Caco-2 (cell line): ENCODE measurements at places on chromosomes 3 and 15.

GRCh38 chr15:70095408-70096214 lies 2.1 kb downstream of the TLE3 start:
- peak; percentile 87 for DNase-seq

- no peak for DNase-seq
Observed at GRCh38 chr15:62611002-62611401, 431.5 kb upstream of the TPM1 start.

DNA sequence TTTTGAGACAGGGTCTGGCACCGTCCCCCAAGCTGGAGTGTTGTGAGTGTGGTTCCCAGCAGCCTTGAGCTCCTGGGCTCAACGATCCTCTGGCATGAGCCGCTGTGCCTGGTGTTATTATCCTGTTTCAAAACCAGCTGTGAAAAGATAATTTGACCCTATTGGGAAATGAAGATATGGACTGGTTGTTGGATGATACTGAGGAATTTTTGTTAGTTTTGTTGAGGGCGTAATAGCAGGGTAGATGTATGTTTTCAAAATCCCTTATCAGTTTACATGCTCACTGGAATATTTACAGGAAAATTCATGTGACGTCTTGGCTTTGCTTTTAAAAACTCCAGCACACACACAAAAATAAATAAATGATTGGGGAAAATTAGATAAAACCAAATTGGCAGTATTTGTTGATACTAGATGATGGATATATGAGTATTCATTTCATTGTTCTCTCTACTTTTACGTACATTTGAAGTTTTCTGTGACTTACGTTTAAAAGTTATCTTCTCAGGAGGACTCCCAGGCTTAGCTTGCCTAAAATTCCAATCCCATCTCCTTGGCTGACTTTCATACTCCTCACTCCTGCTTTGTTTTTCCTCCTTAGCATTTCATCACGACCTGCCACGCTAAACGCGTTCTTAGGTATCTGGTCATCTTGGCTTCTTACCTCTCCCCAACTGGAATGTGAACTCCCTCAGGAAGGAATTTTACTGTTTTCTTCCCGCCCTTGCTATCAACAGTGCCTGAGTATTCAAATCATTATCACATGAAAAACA lies 56.8 kb upstream of the TFRC start:
- no peak for DNase-seq

DNA sequence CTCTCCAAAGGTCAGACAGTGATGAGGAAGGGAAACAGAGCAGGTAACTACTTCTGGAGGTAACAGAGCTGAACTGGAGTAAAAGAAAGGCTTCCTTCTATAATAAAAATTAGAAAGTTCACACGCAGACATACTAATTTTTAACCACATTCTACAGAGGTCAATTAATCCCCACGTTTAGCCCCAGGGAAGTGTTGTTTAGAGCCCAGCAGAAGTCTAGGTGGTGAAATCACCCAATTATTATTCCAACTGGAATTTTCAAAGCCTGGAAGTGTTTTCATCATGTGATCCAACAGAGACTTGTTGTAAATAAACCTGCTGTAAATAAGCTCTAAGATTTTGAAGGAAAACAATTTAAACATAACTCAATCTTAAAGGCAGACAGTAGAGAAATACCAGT lies 6.8 kb downstream of the ALDH1A2 start:
- DNase-seq = no peak

- no peak for DNase-seq
Observed at GRCh38 chr3:136456196-136456595, 206.1 kb downstream of the PCCB start.

- DNase-seq = no peak
Observed at GRCh38 chr3:14170531-14171159, 7.8 kb downstream of the XPC start.

DNA sequence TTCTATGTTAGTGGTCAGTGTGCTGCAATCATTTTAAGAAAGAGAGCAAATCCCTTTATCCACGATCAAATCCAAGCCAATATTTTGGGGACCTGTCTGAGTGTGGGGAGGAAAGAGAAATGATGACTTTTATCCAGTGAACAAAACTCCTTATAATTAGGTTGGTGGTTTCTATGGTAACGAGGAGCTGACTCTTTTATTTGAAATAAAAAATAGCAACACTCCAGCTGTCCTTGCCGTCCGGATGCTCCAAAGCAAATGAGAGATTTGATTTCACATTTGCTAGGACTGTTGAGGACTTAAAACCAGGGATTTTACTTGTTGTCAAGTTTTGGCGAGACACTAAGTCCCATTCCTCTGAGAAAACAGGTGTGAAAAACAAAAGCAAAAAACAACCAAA lies 154.0 kb upstream of the PRICKLE2 start:
- DNase-seq = no peak

- no peak for DNase-seq
Observed at GRCh38 chr3:30675006-30675405, 68.6 kb downstream of the TGFBR2 start.

- DNase-seq = no peak
Observed at GRCh38 chr3:39267631-39268548, 11.9 kb downstream of the CX3CR1 start.

DNA sequence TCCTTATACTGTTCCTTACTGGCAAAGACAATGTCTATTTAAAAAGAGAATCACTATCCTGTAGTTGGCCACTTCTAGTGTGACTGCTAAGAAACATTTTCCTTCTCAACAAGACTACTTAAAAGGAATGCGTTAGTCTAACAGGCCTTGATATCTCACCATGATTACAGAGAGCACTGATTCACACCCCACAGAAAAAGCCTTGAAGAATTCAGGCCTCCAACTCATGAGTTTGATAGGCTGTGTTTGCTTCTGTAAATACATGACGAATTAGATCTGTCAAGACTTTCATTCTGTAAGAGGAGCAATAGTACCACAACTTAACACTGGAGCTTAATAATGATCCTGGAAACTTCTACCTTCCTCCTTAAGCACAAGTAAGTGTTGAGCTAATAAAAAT lies 432.8 kb upstream of the NR2F2 start:
- DNase-seq = no peak

DNA sequence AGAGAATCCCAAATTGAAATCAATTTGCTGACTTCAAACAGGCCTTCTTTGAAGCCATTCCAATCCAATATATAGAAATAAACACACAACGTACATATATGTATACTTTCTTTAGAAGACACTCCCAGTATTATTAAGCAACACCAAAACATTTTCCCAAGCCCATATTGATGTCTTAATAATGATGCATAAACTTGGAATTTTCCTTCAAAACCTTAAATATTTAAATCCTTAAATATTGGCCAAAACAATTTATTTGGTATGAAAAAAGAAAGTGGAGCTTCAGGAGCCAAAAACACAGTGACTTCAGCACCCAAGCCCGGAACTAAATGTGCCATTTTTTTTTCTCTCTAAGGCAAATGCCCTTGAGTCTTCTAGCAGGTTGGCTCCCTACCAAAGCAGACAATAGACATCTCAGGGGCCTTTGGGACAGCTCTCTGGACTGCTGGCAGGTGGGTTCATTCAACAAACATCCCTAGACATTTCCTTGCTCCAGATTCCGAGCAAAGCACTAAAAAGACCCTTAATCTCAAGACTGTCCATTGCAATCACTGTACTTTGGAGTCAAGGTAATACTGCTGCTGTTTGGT lies 384.7 kb downstream of the NTRK3 start:
- DNase-seq = no peak
